PC-9 (cell line): ENCODE measurements at places on chromosomes 5 and 9. TPM values are rescaled to one million over a fixed set of nuclear protein-coding genes. Genes with fewer than 3 reads are reported as not detected.

Gene MCC
- 2.5 TPM in 2 replicates for total RNA-seq

Gene TMEM171
- 7.8 and 9.9 TPM in 2 replicates for total RNA-seq

DNA sequence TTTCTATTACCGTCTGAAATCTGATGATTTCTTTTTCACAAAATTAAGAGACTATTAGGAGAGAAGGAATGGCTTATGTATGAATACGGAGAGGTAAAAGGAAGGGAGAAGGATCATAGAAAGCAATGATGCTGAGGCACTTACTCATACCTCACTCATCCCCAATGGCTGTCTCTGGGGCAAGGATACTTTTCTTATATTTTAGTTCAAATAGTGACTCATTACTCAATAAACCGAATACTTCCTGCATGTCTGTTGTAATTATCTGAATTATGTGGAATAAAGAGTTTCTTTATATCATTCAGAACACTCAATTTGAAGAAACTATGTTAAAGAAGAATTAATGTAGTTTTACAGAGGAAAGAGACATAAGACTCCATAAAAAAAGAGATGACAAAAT lies 284.5 kb upstream of the NUDT12 start:
- no peaks in the 10 kb centered on the region for H3K27me3 ChIP-seq
- no peaks in the 10 kb centered on the region for H3K36me3 ChIP-seq
- H3K4me3 ChIP-seq = no peak overlapping the region
- H3K4me1 ChIP-seq = peaks cover 4% of the 10 kb centered on the region; the same call in 1 of the 2 replicates

DNA sequence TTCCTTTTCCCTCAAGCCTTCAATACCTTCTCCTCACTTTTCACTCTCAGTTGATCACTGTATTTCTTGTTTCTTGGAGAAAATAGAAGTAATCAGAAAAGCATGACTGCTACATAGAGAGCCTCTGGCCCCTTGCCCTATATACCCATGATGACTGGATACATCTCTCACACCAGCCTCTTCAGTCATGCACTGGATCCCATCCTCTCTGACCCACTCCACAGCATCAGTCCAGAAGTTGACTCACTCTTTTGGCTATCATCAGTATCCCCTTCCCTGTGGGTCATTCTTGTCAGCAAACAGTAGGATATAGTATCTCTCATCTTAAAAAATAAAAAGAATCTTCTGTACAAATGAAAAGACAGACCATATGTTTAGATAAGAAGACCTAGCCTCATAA lies 32.9 kb downstream of the PTCD2 start:
- no peak for DNase-seq
- no peak overlapping the region for H3K4me3 ChIP-seq
- H3K4me1 ChIP-seq = 0 out of 2 replicates have a peak, but pooled peaks cover 4% of the 10 kb centered on the region
- no peaks in the 10 kb centered on the region for H3K27me3 ChIP-seq
- no peak overlapping the region for H3K27ac ChIP-seq
- no peaks in the 10 kb centered on the region for H3K36me3 ChIP-seq

- no peak for DNase-seq
- H3K4me1 ChIP-seq = peaks cover 26% of the 10 kb centered on the region
- H3K27ac ChIP-seq = no peak overlapping the region
- H3K4me3 ChIP-seq = no peak overlapping the region
- H3K27me3 ChIP-seq = no peaks in the 10 kb centered on the region
- H3K36me3 ChIP-seq = no peaks in the 10 kb centered on the region
These were observed 3.1 kb downstream of the NINJ1 start for GRCh38 chr9:93130861-93131481.

DNA sequence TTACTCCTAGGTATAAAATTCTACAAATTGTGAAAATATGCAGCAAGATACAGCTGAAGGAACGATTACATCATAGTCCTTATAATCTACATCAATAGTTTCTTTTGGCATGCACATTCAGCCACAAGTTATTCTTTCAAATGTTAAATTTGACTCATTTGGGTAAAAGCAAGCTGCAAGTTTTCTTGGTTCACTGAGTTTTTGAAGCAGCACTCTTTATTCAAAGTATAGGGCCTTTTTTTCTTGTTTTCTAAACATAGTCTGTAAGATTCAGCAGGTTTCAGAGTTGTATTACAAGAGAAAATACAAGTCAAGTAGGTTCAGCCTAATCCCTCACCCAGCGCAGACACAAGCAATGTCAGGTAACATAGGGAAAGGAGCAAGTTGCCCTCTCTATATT lies 981.5 kb downstream of the PTPRD start:
- H3K27ac ChIP-seq = no peak overlapping the region
- H3K4me3 ChIP-seq = no peak overlapping the region
- DNase-seq = no peak
- no peaks in the 10 kb centered on the region for H3K36me3 ChIP-seq

- no peaks in the 10 kb centered on the region for H3K4me1 ChIP-seq
- no peak overlapping the region for H3K4me3 ChIP-seq
- no peaks in the 10 kb centered on the region for H3K36me3 ChIP-seq
- H3K27ac ChIP-seq = no peak overlapping the region
- no peaks in the 10 kb centered on the region for H3K27me3 ChIP-seq
These were observed 223.5 kb upstream of the TNC start for GRCh38 chr9:115341426-115341825.
